Fibroblast of the aortic adventitia (primary cell): ENCODE measurements at places on chromosomes 3 and 15. TPM values are rescaled to one million over a fixed set of nuclear protein-coding genes. Genes with fewer than 3 reads are reported as not detected.

GABRB3 gene
- total RNA-seq: 0.81 and 2.2 TPM in 2 replicates

ITIH1 gene
- 1.3 TPM in 1 of 2 replicates, not detected in the other for total RNA-seq

AADACL2 gene
- 0.90 TPM in 1 of 2 replicates, not detected in the other for total RNA-seq

DNAH1 gene
- 3.4 and 6.0 TPM in 2 replicates for total RNA-seq

LRRFIP2 gene
- 46.8 and 144 TPM in 2 replicates for total RNA-seq

MYRIP gene
- total RNA-seq: 8.6 TPM in 1 of 2 replicates, not detected in the other

RARRES1 gene
- 39.3 and 47.8 TPM in 2 replicates for total RNA-seq

HRG gene
- not detected in 2 replicates for total RNA-seq

SLC27A2 gene
- not detected in 2 replicates for total RNA-seq

IL17RE gene
- total RNA-seq: 1.5 and 3.1 TPM in 2 replicates

GRCh38 chr15:56617628-56618027, 115.7 kb downstream of the ZNF280D start:
- no peak for DNase-seq

DNA sequence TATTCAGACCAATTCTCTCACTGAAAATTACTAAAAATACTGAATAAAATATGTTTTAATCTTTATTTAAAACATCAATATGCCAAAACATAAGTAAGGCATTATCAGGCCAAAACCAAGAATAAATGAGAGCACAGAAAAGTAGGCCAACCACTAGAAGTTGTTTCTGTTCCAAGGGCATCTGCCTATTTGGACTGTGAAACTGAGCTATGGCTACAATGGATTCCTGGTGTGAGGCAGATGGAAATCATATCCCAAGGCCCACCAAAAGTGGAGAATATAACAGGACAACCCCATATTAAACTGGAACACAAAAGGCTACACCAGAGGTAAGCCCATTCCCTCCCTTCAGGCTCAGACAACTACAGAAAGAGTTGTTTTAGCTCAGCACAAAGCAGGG, 302.8 kb upstream of the IL12A start:
- DNase-seq: no peak

DNA sequence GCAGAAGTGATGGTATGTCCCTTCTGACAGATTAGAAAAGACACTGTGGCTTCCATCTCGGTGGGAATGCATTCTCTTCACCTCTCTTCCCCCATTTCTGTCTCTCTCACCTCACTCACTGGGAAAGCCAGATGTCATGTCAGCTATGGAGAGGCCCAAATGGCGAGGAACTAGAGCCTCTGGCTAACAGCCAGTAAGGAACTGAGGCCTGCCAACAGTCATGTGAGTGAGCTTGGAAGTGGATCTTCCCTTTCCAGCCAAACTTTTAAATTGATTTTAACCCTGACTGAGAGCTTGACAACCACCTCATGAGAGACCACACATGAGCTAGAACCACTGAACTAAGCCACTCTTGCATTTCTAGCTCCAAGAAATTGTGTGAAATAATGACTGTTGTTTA, 35.2 kb upstream of the CDAN1 start:
- DNase-seq: peak; percentile 26

DNA sequence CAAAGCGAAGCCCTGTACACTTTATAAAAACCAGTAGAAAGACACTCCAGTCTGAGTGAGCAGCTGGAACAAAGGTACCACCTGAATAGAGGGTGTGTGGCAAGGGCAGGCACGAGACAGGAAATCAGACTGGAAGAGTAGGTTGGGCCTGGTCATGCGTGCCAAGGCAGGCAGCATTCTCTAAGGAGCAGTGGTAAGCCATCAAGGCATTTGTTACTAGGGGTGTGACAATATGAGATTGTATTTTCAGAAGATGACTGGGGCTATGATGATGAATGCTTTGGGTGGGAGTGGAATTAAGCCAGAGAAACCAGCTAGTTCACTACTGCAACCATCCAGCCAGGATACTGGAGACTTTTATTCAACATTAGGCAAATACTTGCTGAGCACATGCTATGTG, 5.0 kb downstream of the JMJD7 start:
- DNase-seq: peak; percentile 12

DNA sequence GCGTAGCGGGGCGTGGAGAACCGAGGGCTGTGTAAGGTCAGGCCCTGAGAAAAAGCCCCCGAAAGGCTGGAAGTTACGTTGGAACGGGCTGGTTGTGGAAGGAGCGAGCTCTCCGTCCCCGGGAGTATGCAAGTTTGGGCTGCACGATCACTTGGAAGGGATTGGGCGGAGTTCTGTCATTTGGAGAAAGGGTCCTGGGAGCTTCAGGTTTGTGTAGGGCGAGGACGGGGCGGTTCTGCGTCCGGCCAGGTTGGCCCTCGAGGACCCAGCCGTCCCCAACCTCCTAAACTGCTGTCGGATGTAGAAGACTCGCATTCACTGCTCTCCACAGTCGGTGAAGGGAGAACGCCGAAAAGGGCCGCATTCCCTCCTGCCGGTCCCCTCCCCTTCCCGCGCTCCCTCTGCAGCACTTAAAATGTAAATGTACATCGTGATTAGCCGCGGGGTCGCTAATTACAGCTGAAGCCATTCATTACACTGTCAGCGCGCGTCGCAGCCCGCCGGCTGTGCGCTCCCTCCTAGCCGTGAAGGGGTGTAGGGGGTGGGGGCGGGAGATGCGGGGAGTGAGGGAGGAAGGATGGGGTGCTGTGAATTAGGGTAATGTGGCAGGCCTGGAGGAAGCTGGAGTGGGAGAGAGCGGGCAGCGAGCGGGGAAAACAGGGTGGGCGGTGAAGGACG, 2.5 kb upstream of the RPP25 start:
- DNase-seq: no peak

- DNase-seq: no peak
These were observed 177.0 kb downstream of the PDCD6IP start for GRCh38 chr3:33975463-33975862.

DNA sequence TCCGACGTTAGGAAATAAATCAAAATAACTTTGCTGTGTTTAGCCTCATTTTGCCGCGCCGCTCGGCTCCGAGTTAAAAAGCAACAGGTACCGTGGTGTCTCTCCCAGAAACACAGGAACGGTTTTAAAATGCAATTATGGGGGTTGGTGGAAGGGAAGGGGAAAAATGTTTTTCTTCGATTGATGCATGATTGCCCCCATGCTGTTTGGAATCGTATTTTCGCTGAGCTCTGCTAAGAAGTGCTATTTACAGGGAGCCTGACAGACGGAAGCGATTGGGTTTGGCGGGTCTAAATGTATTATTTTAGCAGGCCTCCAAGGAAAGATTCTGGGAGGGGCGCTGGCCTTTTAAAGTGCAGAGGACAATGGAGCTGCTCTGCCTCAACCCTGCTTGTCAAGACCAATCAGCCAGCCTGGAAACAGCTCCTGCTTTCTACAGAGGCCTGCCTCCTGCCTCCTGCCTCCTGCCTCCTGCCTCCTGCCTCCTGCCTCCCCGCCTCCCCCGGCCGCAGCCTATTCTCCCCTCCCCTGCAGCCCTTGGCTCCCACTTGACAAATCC, 156.7 kb upstream of the TLE3 start:
- DNase-seq: no peak

GRCh38 chr3:12758025-12758781, 856 bp downstream of the TMEM40 start:
- DNase-seq: peak; percentile 78

- DNase-seq: peak; percentile 83
These were observed 6.5 kb upstream of the TBC1D23 start for GRCh38 chr3:100254168-100254777.

- peak; percentile 83 for DNase-seq
These were observed 77.5 kb upstream of the TNFAIP8L3 start for GRCh38 chr15:51172193-51172592.

GRCh38 chr3:154716170-154716569, 286.2 kb upstream of the GPR149 start:
- no peak for DNase-seq

DNA sequence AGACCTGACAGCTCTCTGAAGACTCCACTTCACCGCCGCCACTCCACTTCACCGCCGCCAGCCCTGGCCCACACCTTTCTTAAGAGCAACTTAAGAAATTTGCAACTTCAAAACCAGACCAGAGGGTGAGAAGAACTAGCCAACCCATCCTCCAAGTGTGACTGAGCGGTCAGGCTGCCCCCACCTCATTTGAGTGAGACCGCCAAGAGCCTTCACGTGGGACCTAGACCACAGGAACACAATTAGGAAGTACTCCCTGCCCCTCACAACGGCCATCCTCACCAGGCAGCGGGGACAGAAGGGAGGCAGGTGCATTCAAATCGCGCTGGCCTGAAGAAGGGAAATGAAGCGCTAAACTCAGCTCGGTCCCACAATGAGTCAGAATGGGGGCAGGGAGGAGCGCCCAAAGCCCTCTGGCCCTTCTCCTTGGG, 156.8 kb upstream of the BCL6 start:
- no peak for DNase-seq

GRCh38 chr3:141086188-141086587, 35.0 kb downstream of the SPSB4 start:
- DNase-seq: no peak

- DNase-seq: no peak
These were observed 735.8 kb downstream of the ZPLD1 start for GRCh38 chr3:103170651-103171050.

- DNase-seq: no peak
These were observed 27.3 kb downstream of the KLHDC8B start for GRCh38 chr3:49198611-49199230.

DNA sequence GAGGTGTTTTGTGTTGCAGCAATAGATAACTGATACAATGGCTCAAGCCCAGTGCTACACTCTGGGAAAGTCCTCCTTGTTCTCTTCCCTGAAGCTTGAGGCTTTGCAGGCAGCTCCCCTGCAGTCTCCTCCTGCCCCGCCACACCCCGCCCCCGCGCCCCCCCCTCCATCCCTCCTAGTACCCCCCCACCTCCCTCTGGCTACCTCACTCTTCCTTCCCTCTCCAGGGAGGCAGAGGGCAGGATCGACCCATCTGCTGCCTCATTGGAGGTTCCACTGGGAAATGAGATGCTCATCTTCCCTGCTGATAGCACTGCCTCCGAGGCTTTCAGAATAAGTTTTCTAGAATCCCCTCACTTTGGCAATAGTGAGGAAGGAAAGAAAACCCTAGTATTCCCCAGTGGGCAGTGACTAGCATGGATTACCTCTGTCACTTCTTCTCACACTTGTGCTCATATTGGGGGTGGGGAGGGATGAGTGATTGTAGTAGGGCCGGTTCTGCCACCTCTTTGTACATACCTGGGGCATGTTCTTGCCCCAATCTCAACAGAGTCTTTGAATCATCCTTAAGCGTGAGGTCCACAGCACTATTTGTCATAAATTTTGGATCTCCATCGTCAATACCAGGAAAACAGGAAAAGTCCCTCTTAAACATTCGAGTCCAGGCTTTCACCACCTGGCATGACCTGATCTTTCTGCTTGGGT, 16.3 kb upstream of the RAB7A start:
- DNase-seq: no peak

DNA sequence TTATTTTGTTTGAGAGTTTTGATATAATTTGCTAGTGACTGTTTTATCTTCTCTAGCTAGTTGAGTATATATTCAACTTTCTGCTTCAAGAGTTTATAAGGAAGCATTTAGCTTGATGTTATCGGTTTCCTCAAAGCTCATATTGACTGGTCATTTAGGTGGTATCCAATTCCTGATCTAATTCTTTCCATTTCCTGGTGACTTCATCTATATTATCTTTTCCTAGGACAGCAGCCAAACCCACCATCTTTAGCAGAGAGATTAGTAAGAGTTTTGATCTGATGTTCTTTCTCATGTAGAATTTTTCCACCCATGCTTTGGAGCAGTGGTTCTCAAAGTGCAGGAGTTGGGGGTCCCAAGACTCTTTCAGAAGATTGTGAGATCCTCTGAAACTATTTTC, 148.6 kb upstream of the STT3B start:
- DNase-seq: no peak

- DNase-seq: peak; percentile 10
These were observed 127.6 kb upstream of the LMOD3 start for GRCh38 chr3:69250014-69250413.

DNA sequence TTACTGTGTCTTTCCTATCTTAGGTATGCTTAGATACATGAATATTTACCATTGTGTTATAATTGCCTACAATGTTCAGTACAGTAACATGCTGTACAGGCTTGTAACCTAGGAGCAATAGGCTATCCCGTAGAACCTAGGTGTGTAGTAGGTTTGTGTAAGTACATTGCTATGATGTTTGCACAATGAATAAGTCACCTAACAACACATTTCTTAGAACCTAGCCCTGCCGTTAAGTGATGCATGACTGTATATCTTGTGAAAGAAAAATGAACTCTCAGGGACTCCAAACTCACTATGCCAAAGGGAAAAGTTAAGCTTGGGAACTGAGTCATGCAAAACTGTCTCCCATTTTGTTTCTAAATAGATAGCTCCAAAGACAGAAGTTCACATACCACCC, 91.5 kb upstream of the ACP3 start:
- no peak for DNase-seq

DNA sequence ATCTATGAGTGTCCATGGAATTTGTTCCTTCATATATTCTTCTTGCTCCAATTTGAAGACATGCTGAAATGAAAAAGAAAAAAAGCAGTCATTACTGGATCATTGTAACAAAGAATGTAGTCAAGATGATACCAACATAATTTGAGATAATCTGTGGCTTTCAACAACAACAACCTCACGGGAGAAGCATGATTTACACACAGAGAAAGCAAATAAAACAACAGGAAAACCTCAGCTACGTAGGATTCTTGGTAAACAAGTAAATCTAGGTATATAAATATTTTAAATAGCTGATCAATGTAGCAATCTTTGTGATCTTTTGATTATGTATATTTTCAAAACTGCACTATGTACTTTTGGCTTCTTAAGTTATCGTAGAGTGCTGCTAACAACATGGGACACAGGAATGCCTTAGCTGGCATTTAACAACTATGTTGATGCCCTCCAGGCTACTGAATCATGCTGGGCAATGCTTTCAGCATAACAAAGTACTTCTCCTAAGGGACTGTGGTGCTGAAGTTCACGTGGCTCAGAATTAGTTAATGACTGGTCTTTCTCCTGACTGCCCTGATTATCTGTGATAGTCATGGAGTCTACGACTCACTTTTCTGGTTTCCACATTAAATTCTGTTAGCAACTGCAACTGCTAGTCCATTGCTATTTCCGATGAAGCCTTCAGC, 96.5 kb upstream of the MYO5C start:
- DNase-seq: peak; percentile 22

- no peak for DNase-seq
These were observed 474 bp downstream of the PRR23B start for GRCh38 chr3:139020036-139020867.

DNA sequence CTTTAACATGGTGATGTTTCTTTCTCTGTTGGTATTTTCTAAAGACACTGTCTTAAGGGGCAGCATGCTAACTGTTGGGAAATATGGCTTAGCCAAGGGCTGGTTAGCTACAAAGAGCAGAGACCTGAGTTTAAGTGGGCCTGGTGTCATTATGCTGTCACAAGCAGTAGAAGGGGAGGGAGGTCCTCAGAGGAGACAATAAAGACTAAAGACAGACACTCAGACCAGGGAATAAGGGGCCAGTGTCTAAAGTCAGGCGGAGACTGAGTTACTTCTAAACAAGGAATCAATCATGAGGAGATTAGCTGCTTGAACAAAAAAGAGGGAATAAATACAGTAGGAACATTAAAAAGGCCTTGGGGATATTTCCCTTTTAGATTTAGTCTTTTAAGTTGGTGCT, 142.7 kb upstream of the DPPA4 start:
- DNase-seq: no peak
